Mammary epithelial cell (primary cell): ENCODE measurements at places on chromosomes 13 and 19. TPM values are rescaled to one million over a fixed set of nuclear protein-coding genes. Genes with fewer than 3 reads are reported as not detected.

TJP3 gene
- total RNA-seq, result 0.54 TPM in 1 of 2 replicates, not detected in the other

ZNF8 gene
- 10.2 TPM for total RNA-seq

FOXA3 gene
- total RNA-seq, result not detected in 2 replicates

SHC2 gene
- total RNA-seq, result 1.3 TPM

AMER2 gene
- not detected for total RNA-seq

KCNC3 gene
- total RNA-seq, result 0.09 TPM in 1 of 2 replicates, not detected in the other

ZNF132 gene
- 1.3 and 1.4 TPM in 2 replicates for total RNA-seq

IZUMO4 gene
- total RNA-seq, result 1.2 TPM

HAUS8 gene
- total RNA-seq, result 5.1 and 12.5 TPM in 2 replicates

GNG14 gene
- total RNA-seq, result not detected

FGF22 gene
- total RNA-seq, result not detected in 2 replicates

CBY2 gene
- not detected for total RNA-seq

SSC5D gene
- 0.50 TPM for total RNA-seq

C2CD4C gene
- total RNA-seq, result 0.40 and 1.8 TPM in 2 replicates

DCLK1 gene
- total RNA-seq, result 0.83 TPM

KIR2DL1 gene
- not detected for total RNA-seq

CCDC169 gene
- total RNA-seq, result 0.89 and 3.1 TPM in 2 replicates

LRRC63 gene
- total RNA-seq, result not detected in 2 replicates

FCAR gene
- total RNA-seq, result not detected in 2 replicates

ZNF154 gene
- 0.21 and 0.42 TPM in 2 replicates for total RNA-seq

ZNF439 gene
- 0.26 and 0.27 TPM in 2 replicates for total RNA-seq

POU4F1 gene
- not detected for total RNA-seq

ALOX5AP gene
- 0.35 and 1.3 TPM in 2 replicates for total RNA-seq

PALM3 gene
- not detected for total RNA-seq

C19orf18 gene
- 0.50 TPM for total RNA-seq

APOE gene
- 11.9 and 18.2 TPM in 2 replicates for total RNA-seq

LMTK3 gene
- total RNA-seq, result 3.6 and 5.8 TPM in 2 replicates

GCDH gene
- 25.2 and 31.4 TPM in 2 replicates for total RNA-seq

ZNF888 gene
- 5.7 TPM for total RNA-seq

SYDE1 gene
- 10.7 TPM for total RNA-seq

LYPD3 gene
- 4.1 and 30.7 TPM in 2 replicates for total RNA-seq

MEX3D gene
- 47.2 TPM for total RNA-seq

ZNF93 gene
- total RNA-seq, result 16.8 TPM

GEMIN7 gene
- total RNA-seq, result 9.5 TPM

OPA3 gene
- 15.3 and 17.4 TPM in 2 replicates for total RNA-seq

NXNL1 gene
- not detected in 2 replicates for total RNA-seq

CD33 gene
- not detected for total RNA-seq

MATK gene
- total RNA-seq, result not detected

ZNF560 gene
- under 0.01 TPM for total RNA-seq

OR7D2 gene
- not detected in 2 replicates for total RNA-seq

CACNA1A gene
- total RNA-seq, result 0.09 TPM in 1 of 2 replicates, not detected in the other

CGB1 gene
- total RNA-seq, result not detected

KISS1R gene
- not detected for total RNA-seq

LILRA6 gene
- not detected in 2 replicates for total RNA-seq

NTF4 gene
- total RNA-seq, result 14.8 TPM

CD22 gene
- total RNA-seq, result 0.71 and 2.8 TPM in 2 replicates

ZNF787 gene
- 25.5 TPM for total RNA-seq

TDRD12 gene
- total RNA-seq, result 0.08 TPM in 1 of 2 replicates, not detected in the other

GNG7 gene
- total RNA-seq, result under 0.01 TPM

PSPN gene
- total RNA-seq, result 0.94 and 0.96 TPM in 2 replicates

ZNF30 gene
- total RNA-seq, result 2.9 and 3.5 TPM in 2 replicates

MKNK2 gene
- 91.7 TPM for total RNA-seq

MCEMP1 gene
- not detected in 2 replicates for total RNA-seq
